Stimulated activated CD8-positive, alpha-beta memory T cell treated with anti-CD3 and anti-CD28 coated beads, Interleukin-12 subunit alpha, Interleukin-12 subunit beta, amount 100 ng/mL, for 1 hour (primary cell): ENCODE measurements at places on chromosomes 1 and 21.

DNA sequence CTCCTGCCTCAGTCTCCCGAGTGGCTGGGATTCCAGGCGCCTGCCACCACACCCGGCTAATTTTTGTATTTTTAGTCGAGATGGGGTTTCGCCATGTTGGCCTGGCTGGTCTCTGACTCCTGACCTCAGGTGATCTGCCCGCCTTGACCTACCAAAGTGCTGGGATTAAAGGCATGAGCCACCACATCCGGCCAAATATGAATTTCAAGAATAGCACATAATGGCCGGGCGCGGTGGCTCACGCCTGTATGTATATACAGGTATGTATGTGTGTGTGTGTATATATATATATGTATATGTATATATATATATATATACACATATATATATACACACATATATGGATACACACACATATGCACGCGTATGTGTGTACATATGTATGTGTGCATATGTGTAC lies 95.2 kb downstream of the ZP4 start:
- DNase-seq, result no peak

DNA sequence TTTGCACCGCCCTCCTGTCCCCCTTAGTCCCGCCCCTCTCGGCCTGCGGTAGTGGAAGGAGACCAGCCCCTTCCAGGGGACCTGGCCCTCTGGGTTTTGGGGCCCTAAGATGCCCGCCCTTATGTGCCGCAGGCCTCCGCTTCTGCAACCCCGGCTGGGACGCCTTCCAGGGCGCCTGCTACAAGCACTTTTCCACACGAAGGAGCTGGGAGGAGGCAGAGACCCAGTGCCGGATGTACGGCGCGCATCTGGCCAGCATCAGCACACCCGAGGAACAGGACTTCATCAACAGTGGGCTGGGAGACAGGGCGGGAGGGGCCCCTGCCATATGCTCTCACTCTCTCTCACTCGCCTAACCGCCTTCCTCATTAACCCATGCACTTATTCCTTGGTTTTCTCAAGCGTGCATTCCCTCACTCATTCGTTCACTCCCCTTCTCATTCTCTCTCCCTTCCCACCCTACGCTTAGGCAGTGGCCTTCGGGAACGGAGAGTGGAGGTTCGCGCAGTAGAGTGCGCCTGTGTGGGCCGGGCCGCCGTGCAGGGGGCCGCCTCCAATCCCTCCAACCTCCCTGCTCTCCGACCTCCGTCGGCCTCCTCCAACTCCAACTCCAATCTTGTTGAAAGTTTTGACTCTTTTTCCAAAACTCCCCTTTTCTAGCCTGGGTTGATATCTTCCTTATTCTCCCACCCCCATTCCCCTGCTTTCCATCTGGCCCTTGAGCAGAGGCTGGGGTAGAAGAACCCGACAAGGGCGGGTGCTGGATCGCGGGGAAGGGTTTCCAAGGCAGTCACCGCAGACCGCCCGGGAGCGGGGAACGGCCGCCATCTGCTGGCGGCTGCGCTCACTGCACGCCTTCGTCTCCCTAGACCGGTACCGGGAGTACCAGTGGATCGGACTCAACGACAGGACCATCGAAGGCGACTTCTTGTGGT lies 15.2 kb downstream of the BCAN start:
- DNase-seq, result peak; percentile 64

GRCh38 chr1:161838362-161838761 lies 72.2 kb downstream of the ATF6 start:
- no peak for DNase-seq

DNA sequence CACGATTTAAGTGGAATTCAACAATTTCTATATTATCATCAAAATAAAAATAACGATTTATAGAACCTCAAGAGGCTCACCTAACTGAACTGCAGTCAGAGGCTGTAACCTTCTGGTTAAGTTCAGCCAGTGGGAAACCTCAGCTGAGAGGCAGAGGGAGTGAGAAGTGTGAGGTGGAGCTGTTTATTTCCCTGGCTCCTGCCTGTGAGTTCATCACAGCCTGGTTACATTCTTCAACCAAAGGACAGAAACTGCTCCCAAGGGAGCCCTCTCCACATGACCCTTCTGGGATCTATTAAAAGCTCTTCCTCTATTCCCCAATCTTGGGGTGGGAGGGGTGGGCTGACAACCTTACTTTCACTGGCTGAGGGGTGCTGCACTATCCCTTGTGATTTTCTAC lies 22.2 kb downstream of the DYNLT5 start:
- no peak for DNase-seq

- no peak for DNase-seq
Observed at GRCh38 chr1:246782120-246782900, 58.1 kb downstream of the SCCPDH start.

DNA sequence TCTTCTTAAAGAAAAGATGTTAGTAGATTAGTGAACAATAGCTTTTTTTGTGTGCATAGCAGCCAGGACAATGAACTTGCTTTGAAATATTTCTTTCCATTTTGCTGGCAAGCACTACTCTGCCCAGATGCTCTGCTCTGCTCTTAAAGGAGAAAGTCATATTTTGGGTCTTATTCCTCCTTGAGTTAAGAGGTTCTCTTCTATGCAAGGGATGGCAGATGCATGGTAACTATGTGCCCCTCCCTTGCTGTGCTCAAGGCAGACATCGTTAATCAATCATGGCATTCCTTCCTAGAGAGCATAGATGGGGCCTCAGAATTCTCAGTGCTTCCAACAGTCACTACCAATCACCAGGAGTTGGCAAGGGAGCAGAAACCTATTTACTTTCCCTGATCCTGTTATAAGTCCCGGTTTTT lies 27.6 kb downstream of the NIPAL3 start:
- no peak for DNase-seq

GRCh38 chr1:25878690-25879089 lies 3.2 kb upstream of the PAQR7 start:
- DNase-seq, result no peak

GRCh38 chr1:8055973-8056372 lies 29.9 kb upstream of the ERRFI1 start:
- DNase-seq, result no peak

- DNase-seq, result no peak
Observed at GRCh38 chr1:36570478-36571060, 87.9 kb upstream of the CSF3R start.

DNA sequence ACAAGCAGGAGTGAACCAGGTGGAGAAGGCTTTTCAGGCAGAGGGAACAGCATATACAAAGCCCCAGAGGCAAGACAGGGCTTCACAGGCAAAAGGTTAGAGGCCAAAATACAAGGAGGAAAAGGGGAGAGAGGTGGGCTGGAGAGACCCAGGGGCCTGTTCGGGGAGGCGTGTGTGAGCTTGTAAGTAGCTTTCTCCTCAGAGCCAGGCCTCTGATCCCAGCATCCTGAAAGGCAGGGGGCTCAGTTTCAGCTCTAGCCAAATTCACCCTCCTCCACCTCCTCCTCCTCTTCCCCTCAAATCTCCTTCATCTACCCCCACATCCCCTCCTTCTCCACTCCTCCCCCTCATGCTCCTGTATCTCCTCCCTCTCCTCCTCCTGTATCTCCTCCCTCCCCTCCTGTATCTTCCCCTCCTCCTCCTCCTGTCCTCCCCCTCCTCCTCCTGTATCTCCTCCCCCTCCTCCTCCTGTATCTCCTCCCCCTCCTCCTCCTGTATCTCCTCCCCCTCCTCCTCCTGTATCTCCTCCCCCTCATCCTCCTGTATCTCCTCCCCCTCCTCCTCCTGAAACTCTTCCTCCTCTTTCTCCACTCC lies 148.6 kb downstream of the ST6GALNAC5 start:
- DNase-seq, result no peak

DNA sequence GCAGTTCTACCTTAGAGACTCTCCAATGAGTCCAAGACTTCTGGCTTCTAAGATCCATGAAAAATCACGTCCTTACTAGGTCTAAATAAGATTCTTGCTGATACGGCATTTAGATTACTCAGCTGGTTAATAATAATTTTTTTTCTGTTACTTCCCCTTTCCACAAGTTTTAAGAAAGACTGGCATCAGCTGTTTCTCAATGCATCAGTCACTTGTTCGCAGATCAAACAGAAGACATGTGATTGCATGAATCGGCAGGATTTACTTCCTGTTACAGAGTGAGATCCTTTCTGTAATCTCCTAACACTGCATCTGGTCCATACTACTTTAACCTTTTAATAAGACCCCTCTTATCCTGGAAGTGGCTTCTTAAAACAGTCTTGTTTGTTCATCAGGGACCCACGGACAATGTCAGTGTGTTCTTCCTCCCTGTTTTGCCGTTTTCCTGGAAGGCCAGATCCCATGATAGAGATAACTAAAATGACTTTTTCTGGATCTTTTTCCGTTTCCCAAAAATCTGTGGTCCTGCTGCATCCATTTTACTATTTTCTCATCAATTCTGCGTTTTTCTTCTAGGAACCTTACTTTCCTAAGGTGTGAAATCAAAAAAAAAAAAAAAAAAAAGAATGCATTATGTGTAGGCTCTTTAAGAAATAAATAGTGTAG lies 6.1 kb downstream of the NPL start:
- no peak for DNase-seq

DNA sequence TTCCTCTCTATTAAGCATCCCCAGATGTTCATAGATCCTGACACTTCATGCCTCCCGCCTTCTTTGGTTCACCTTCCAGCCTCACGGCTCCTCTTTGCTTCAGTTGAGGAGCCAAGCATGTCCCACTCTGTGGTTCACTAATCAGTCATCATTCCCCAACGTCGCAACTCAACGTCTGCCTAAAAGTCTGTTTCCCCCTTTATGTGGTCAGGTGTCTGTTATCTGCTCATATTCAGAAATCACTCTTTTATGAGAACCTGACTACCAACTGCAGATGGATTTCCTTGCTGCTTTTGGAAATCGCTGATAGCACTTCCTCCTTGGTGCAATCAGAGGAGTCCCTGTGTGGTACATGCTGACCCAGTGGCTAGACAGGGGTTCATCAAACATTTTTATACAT lies 94.1 kb upstream of the VANGL1 start:
- DNase-seq, result no peak

DNA sequence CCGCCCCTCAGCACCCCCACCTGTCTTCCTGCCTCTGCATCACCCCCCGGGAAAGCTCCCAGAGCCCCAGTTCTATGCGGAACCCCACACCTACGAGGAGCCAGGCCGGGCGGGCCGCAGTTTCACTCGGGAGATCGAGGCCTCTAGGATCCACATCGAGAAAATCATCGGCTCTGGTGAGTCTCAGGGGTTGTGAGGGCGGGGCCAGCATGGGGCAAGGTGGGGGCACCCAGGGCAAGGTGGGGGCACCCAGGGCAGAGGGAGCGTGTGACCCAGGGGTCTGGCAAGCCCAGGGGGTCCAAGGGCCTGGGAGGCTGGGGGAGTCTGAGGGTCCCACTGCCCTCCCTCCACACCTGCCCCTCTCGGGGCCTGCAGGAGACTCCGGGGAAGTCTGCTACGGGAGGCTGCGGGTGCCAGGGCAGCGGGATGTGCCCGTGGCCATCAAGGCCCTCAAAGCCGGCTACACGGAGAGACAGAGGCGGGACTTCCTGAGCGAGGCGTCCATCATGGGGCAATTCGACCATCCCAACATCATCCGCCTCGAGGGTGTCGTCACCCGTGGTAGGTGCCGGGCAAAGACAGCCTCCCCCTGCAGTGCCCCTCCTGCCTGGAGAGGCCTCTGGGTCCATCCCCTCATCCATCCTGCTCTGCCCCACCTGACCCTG lies 34.1 kb downstream of the EPHA8 start:
- no peak for DNase-seq

DNA sequence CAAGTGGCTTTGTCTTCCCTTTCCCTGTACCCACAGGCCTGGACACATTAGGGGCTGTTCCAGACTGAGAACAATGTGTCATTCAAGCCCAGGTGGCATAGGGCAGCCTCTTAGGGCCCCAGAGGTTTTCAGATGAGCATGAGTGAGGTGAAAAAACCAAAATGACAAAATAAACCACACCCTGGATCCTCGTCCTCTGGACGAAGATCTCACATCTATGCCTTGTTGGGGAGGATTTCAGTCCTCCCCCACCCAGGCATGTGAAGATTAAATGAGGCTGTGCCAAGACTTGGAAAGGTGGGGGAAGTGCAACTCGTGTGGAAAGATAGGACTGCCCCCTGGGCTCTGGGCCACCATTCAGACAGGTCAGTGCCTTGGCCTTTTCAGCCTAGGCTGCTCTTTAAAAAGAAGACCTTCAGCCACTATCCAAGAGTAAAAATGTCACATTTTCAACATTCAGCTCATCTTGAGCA lies 32.8 kb upstream of the IL19 start:
- no peak for DNase-seq

GRCh38 chr21:41411449-41412089 lies 14.5 kb upstream of the MX1 start:
- DNase-seq, result no peak

DNA sequence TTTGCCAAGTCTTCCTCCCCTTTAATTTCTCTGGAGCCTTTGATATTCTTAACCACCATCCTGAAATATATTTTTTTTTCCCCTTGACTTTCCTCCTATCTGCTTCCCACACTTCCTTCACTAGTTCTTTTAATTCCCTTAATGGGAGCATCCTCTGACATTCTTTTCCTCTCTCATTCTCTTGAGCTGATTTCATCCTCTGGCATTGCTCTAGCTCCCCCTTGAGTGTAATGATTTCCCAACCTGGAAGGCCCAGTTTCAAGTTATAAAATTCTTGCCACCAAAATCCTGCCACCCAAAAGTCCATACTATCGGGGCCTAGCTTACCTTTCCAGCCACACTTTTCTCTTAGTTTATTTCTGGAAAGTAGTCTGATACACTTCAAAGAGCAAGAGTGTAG lies 39.5 kb upstream of the UBE2U start:
- no peak for DNase-seq

GRCh38 chr1:53681977-53682685 lies 56.8 kb downstream of the GLIS1 start:
- peak; percentile 4 for DNase-seq

DNA sequence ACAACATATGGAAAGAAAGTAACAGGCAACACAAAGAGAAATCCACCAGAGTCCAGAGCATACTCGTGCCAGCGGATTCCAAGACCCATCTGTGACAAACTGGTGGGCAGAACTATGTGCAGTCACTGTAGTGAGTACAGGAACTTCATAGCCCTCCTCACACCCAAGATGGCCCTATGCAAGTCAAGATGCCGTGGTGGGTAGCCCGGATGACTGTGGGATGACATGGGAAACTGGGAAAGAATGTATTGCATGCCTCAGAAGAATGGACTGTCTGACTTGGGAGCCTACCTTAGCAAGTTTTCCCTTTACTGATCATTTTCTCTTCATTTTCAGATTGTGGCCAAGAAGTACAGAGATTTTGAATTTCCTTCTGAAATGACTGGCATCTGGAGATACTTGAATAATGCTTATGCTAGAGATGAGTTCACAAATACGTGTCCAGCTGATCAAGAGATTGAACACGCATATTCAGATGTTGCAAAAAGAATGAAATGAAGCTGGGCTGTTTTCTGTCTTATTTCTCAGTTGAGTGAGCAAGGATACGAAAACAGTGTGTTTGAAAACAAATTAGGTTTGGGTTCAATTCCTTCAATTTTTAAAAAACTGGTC lies 47.3 kb downstream of the CLIC6 start:
- no peak for DNase-seq
